ENCODE measurements at places on chromosomes 3 and 15.

- DNase-seq = no peak
These were observed 170.5 kb downstream of the SLCO3A1 start for GRCh38 chr15:92023965-92024364.

- DNase-seq = peak; percentile 89
These were observed 9.5 kb upstream of the TRIM69 start for GRCh38 chr15:44726568-44727484.

DNA sequence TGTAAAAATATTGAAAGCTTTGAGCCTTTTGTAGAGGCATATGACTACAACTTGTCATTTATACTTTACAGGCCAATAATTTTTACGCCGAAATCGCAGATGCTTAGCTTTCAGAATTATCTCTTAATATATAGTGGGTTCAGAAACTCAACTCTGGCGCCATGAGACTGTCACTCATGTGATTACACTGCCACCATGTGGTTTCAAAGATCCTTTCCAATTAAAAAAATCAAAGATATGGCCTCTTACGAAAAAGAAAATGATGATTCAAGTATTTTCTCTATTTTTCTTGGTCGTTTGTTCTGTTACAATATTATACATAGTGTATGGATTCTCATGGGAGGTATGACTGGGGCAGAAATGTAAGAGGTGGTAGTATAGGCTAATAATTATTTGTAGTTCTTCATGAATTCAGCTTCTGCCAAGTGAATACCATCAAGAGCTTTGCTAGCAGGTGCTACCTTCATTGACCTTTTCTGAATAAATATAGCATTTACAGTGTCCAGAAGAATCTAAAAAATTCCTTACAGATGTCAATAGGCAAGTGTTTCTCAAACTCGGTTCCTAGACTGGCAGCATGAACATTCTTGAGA is 751.7 kb upstream of the GOLIM4 start:
- DNase-seq = no peak

- DNase-seq = no peak
These were observed 60.7 kb upstream of the FURIN start for GRCh38 chr15:90807786-90808086.

DNA sequence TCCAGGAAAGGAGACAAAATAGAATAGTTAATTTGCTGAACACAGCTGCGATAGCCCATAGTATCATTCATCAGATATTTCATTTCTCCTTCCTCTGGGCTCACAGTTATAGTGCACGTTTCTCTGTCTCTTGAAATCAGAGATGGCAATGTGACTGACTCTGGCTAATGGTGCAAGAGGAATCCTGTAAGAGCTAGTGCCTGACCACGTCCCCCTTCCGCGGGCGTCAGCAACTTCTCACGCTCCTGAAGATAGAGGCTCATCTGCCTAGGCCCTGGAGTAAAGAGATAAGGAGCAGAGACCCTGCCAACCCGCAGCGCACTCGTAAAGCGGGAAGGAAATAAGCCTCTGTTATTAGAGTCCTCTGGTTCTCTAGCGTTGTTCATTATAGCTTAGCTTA is 391.8 kb downstream of the VPS13C start:
- DNase-seq = no peak

DNA sequence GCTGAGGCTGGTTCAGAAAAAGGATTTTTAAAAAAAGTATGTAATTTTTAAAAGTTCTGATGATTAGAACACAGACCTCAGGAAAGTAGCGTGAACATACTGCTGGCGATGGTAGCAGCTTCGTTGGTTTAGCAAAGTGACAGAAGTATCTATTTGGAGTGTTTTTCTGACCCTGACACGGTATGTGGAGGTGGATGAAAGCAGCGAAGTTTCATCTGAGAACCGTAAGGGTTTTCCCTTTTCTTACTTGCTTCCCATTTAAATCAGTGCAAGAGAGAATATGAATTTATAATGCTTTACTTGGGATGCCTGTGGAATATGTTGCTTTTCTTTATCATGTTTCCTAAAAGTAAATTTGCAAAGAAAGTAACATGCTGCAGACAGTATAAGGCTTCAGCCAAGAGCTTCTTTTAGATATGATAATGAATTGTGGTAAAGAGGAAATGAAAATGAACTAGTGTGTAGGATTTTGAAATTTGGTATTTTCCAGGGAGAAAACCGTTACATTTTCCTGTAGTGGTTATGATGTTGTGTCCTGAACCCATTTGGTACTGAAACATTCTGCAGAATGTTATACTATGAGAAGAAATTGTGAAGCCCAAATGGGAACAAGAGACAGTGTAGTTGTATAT is 3.9 kb downstream of the CHST2 start:
- no peak for DNase-seq

GRCh38 chr3:143332026-143332425 is 212.5 kb downstream of the CHST2 start:
- DNase-seq = no peak

- no peak for DNase-seq
These were observed 67.4 kb downstream of the CMSS1 start for GRCh38 chr3:99885085-99885484.

DNA sequence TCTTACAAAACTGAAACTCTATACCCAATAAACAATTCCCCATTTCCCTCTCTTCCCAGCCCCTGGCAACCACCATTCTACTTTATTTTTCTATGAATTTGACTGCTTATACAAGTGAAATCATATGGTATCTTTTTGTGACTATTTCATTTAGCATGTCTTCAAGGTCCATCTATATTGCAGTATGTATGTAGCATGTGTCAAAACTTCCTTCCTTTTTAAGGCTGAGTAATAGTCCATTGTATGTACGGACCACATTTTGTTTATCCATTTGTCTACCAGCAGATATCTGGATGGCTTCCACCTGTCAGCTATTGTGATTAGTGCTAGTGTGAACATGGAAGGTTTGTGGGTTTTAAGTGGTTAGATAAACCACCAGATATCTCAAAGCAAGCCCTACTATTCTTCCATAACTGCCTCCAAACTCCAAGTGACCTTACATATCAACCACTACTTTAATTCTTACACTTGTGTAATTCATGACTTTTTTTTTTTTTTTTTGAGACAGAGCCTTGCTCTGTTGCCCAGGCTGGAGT is 134.7 kb downstream of the TMCC1 start:
- no peak for DNase-seq

DNA sequence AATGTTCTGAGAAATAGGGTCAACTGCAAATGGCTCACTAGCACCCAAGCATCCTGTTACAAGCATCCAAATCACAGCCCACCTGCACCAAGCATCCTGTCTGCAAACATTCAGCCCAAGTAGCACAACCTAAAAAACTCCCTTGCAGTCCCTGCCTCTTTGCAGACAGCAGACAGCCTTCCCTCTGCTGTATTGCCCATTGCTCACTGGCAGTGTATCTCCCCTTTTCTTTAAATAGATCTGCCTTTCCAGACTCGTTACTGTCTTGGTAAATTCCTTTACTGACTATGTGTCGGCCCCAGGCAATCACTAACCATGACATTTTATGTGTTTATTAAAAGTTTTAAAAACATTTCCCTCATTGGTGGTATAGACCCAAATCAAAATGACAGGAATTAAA is 155.4 kb downstream of the ADAMTSL3 start:
- DNase-seq = no peak

DNA sequence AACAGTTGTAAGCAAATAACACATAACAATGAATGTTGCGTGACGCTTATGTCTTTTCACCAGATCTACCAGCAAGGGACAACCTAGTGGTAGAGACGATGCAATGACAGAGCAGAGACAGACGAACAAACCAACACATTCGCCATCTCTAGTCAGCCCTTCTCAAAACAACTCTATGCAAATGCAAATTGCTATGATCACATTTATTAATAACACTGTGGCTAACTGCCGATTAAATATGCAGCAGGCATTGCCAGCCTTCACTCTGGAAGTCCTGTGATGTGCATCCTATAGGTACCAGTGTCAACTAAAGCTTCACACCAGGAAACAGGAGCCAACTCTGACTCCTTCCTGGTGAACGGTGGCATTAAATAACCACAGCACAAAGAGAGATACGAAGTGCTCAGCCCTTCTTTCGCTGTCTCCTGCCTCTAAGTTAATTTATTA is 94.2 kb downstream of the FOXP1 start:
- no peak for DNase-seq

DNA sequence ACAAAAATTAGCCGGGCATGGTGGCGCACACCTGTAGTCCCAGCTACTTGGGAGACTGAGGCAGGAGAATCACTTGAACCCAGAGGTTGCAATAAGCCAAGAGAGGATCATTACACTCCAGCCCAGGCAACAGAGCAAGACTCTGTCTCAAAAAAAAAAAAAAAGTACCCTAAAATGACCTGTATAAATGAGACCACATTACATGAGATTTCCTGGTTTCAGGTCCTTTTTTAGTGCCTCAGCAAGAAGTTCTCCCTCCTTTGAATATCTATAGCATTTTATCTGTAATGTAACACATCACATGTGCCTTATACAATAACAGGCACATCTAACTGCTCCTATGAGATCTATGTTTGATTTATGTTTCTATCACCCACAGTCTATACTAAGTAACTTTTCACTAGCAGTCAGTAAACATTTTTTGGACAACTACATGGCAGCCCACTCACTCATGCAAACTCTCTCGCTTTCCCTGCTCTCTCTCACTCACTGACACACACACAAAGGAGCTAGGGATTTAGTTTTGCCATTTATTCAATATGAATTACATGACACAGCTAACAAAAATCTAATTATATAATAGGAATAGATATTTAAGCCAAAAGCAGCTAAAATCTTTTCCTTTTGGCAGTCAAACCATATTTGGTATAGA is 34.1 kb downstream of the ADAM10 start:
- no peak for DNase-seq

- DNase-seq = no peak
These were observed 31.5 kb upstream of the TFDP2 start for GRCh38 chr3:142180761-142181362.

GRCh38 chr3:128011140-128011539 is 41.1 kb upstream of the SEC61A1 start:
- no peak for DNase-seq

- no peak for DNase-seq
These were observed 20.5 kb downstream of the IFT122 start for GRCh38 chr3:129460572-129460971.

DNA sequence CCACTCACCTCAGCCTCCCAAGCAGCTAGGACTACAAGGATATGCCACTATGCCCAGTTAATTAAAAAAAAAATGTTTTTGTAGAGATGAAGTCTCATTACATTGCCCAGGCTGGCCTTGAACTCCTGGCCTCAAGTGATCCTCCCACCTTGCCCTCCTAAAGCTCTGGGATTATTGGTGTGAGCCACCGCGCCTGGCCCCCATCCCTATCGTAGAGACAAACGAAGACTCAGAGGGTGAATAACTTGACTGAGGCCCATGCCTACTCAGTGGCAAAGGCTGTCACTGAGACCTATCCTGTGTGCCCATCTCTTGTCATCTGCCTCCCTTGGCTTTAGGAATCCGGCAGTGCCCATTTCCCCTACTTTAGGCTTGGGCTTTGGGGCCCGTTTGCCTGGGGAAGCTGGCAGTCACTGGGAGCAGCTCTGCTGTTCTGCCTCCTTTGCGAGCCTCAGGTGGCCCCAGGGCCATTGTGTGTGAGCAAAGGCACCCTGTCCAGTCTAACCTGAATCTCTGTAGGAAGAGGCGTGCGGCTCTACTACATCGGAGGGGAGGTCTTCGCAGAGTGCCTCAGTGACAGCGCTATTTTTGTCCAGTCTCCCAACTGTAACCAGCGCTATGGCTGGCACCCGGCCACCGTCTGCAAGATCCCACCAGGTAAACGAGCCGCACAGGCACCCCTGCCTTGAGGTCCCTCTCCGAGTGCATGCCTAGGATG is 70.1 kb downstream of the AAGAB start:
- no peak for DNase-seq

GRCh38 chr3:46895761-46896160 is 18.2 kb downstream of the PTH1R start:
- no peak for DNase-seq

- DNase-seq = no peak
These were observed 294.0 kb downstream of the DIPK2A start for GRCh38 chr3:144265542-144266100.

- DNase-seq = no peak
These were observed 6.5 kb downstream of the DCBLD2 start for GRCh38 chr3:98894791-98895576.

DNA sequence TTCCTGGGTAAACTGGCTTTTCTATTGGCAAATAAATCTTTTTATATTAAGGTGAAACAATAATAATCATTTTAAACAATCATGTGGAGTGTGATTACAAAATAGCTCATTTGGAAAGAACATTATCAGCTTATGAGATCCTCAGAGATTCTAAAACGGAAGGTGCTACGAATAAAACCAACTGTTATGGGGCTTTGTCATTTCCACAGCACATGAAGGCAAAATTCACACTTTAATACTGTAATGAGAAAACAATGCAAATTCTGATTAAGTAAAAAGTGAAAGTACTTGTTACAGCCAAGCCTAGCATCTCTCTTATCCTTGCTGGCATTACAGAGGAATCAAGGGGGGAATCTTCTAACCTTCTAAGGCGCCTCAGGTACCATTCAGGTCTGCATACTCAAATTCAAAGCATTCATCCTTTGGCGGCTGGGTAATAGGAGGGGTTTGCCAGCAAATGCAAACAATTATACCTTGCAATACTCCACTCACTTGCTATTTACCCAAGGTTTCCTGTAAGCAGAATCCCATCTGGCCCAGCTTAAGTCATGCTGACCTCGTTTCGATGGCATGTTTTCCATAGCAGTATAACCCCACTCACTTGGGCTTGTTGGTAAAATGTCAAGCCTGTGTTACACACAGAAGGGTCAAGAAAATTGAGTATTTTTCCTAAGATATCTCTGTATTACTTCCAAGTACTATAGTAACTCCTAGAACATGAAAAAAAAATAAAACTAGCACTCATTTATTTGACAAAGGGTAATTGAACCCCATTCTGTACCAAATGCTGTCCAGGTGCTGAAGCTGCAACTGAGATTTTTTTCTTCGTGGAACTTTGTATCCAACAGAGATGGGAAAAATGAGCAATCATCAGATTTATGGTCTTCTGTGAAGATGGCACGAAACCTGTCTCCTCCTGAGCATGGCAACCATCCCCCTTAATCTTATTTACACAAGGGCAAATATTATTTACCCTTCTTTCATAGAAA is 183.7 kb upstream of the LMCD1 start:
- peak; percentile 34 for DNase-seq
